ENCODE measurements at places on chromosomes 16 and 17.

- DNase-seq, result no peak
Measured at GRCh38 chr16:25713785-25714570, 22.2 kb downstream of the HS3ST4 start.

- DNase-seq, result no peak
Measured at GRCh38 chr17:80546267-80546666, 1.6 kb downstream of the RPTOR start.

DNA sequence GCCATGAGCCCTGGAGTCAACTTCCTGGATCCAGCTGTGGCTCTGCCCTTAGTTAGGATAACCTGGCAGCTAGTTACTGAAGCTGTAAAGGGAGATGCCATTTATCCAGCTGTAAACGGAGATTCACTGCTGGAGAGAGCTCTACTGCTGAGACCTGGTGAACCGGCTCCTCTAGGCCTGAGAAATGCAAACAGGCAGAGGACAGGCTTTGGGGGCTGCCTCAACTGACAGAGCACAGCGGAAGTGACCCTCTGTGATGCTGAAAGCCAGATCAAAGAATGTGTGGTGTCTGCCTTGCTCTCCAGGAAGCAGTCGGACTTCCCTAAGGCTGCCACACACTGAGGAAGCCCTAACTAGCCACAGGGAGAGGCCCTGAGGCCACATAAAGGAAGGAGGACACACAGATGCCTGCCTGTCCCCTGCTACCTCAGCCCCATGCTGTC, 21.9 kb upstream of the GPRC5C start:
- no peak for DNase-seq

GRCh38 chr16:5850632-5851392, 753.2 kb upstream of the EEF2KMT start:
- DNase-seq, result no peak

- no peak for DNase-seq
Measured at GRCh38 chr17:77564278-77564920, 394.1 kb upstream of the TNRC6C start.

GRCh38 chr17:74740641-74741387, 3.8 kb downstream of the RAB37 start:
- DNase-seq, result no peak

GRCh38 chr16:85536073-85536410, 77.1 kb upstream of the GSE1 start:
- no peak for DNase-seq

DNA sequence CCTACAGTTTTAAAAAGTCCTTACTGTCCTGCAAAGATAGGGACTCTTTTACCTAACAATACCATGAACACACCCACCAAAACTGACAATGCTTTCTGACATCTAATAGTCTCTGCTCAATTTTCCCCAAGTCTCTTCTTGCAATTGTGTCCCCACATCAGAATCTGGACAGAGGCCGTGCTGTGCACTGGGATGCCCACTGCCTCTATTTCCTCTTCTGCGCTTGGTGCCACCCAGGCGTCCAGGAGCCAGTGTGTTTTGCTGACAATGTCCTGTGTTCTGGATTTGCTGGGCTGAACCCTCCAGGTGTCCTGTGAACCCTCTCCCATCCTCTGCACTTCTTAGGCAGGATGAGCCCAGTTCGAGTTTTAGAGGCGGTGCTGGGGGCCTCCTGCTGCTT, 6.4 kb upstream of the ARHGDIA start:
- no peak for DNase-seq

DNA sequence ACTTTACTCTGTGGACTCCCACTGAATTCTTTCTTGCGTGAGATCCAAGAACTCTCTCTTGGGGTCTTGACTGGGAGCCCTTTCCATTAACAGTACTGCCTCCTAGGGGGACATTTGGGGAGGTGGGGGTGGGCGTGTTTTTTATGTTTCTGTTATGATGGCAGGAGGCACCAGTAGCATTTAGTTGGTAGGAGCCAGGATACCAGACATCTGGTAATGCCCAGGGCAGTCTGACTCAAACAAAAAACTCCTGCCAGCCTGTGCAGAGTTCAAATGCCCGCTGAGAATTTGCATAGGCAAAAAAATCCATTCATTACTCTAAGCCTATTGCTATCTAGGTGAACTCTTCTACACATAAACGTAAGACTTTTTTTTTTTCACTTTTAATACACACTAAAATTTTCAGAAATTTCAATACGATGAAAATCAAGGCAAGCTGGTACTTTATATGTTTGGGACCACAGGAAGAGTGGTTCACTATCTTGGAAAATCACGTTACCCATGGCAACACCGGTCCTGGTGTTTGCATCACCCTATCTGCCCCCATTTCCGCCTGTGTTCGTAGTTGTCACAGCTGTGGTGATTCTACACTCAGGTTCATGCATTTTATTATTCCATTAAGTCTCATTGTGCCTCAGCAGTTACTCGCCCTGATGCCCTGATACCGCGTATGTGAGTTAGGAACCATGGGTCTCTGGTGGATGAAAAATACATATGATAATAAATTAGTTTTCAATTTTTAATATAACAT, 121.1 kb upstream of the XYLT1 start:
- no peak for DNase-seq

GRCh38 chr16:26645614-26646013, 421.1 kb upstream of the C16orf82 start:
- DNase-seq, result no peak

GRCh38 chr17:73356561-73357170, 44.9 kb upstream of the CDC42EP4 start:
- DNase-seq, result no peak

DNA sequence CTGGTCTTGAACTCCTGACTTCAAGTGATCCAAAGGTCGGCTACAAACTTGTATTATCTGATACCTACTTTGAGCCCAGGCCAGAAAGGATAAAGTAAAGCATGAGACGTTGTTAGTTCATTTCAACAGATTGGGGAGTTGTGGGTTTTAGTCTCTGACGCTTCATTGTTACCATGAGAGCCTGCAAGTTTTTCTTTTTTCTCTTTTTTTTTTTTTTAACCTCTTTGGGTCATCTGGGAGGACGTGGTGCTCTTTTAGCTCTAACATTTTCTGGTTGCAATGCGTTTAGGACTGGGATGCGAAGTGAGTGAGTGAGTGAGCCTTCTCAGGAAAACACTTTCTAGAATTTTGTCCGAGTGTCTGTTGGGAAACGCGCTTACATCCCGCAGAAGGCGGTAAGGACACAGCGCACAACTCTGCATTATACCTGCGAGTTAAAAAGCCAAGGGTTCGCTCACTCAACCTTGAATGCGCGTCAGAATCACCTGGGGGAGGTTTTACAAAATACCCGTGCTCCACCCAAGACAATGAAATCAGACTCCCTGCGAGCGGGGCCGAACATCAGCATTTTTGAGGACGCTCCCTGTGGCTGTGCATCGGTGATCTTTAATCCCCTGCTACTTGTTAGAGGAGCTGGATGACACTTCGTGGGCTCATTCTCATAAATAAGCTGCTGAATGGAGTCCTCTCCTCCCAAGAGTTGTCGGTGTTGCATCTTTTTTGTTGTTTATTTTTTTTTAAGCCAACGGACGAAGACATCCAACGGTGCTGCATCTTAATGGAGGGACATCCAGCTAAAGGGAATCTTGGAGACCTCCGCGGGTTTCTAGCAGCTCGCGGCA, 629 bp upstream of the RNF135 start:
- no peak for DNase-seq

GRCh38 chr17:66508896-66509844, 206.8 kb downstream of the PRKCA start:
- DNase-seq, result no peak

GRCh38 chr16:67652578-67653127, 7.4 kb downstream of the ACD start:
- peak; percentile 9 for DNase-seq

DNA sequence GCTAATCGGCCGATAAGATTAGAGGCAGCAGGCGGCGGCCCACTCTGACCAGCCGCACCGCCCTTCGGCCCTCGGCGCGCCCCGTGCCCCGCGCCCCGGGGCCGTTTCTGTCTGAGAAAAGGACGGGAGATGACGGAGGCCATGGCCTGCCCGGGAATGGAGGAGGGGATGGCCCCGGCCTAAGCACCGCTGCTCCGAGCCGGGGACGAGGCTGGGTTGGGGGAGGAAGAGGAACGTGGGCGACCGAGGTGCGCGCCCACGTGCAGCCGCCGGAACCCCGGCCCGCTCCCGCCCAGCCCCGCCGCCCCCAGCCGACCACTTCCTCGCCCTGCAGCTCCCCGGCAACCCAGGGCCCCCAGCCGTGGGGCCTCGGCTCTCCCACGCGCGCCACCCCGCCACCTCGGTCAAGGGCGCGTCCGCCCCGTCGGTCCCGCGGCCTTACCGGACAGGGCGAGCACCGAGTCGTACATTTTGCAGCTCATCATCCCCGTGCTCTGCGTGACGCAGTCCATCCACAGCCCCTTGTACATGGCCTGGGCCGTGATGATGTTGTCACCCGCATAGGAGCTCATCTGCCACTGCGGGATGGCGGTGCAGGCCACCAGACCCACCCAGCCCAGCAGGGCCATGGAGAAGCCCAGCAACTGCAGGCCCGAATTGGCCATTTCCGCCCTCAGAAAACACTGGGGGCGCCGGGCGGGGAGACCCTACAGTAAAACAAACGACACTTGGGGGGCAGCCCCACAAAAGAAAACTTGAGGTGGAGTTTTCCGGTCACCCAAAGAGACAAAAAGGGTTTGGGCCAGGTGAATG, 693 bp downstream of the CLDN7 start:
- DNase-seq, result no peak

DNA sequence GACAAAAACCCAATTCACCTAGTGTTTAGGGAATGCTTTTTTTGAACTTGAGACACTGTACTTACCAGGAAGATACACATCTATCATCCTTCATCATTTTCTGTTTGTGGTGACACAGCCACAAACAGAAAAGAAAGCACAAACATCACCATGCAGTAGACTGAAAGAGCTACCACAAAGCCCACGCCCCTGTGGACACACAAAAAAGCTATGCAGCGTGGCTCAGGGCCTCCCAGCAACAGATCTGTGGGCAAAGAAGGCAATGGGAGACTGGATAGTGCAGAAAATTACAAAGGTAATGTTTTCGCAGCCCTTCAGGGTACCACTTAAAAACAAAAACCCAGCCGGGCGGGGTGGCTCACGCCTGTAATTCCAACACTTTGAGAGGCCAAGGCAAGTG, 9.6 kb downstream of the COTL1 start:
- DNase-seq, result no peak
